ENCODE measurements at places on chromosomes 12 and 14.

DNA sequence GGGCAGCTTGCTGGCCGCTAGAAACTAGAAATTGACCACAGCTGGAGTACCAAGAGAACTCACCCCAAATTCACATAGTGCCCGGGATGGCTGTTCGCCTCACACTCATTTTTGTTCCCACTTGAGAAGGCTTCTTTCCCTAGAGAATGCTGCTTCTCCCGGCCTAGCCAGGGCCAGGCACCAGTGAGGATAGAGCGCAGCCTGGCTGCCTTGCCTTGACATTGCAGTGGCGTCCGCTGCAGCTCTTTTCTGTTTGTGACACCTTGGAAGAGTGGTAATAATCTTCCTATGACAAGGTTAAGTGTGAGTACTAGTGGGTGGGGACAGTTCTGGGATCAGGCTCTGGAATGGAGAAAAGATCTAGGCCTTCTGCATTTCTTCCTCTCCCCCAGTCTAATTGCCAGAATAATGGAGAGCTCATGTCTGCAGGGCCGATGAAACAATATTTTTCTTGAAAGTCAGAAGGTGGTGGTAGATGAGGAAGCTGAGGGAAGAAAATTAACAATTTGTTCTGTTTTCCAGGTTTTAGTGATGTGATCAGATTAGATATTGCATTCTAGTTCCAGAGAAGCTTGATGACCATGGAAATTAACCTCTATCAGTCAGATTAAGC is 3.7 kb downstream of the TMEM253 start:
- DNase-seq, result peak; percentile 64

- DNase-seq, result no peak
Measured at GRCh38 chr12:107378609-107379008, 285.3 kb upstream of the CRY1 start.

DNA sequence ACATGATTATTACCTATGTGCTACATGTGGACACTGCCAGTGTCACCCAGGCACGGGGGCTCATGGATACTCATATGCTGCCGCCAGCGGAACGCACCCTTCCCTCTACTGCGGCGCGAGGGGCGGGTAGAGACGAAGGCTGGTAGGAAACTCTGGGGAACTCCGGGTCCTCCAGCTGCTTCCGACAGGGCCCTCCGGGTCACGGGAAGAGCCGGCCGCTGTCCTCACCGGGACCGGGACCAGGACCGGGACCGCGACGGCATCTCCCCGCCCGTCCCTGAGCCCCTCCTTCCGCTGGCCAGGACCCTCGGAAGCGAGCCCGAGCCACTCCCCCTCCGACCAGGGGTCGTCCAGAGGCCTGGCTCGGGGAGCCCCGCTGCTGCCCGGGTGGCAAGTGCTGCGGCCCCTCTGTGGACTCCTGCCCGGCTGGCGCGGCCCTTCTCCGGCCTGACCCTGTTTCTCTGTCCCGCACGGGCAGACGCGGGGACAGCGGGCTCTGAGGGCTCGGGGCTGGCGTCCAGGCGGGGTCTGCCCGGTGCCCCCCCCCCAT is 209.6 kb downstream of the ADGRD1 start:
- no peak for DNase-seq

- no peak for DNase-seq
Measured at GRCh38 chr12:1646569-1647284, 17.7 kb downstream of the WNT5B start.

- no peak for DNase-seq
Measured at GRCh38 chr14:64700894-64701293, 3.3 kb upstream of the PLEKHG3 start.

- no peak for DNase-seq
Measured at GRCh38 chr14:103118018-103118662, 5.1 kb upstream of the TNFAIP2 start.

GRCh38 chr14:45135659-45136395 is at the start of gene FANCM:
Gene FANCM, plus strand, starts transcription at chr14:45135930. Its CDS starts 102 bp downstream, at chr14:45136032.
- DNase-seq, result peak; percentile 78

DNA sequence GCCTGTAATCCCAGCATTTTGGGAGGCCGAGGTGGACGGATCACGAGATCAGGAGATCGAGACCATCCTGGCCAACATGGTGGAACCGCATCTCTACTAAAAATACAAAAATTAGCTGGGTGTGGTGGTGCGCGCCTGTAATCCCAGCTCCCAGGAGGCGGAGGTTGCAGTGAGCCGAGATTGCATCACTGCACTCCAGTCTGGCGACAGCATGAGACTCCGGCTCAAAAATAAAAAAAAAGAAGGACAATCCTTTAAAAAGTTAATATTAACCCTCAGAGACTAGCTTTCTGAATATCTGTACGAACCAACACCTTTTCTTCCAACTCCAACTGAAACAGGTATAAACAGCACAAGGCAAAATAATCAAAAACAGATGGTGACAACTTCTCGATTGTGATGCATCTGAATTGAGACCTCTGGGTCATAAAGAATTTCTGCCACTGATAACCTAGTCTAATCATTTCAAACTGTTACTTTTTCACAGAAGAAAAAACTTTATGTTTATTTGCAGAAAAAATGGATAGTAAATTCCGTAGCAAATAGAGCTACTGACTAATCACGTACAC is 27.8 kb downstream of the CLIP1 start:
- no peak for DNase-seq

GRCh38 chr12:41850046-41850445 is 294.6 kb downstream of the GXYLT1 start:
- DNase-seq, result no peak

- DNase-seq, result no peak
Measured at GRCh38 chr12:116384691-116385485, 107.4 kb upstream of the MED13L start.

All from neural crest cell (in vitro differentiated cells).